ENCODE measurements at places on chromosomes 7 and 10.

DNA sequence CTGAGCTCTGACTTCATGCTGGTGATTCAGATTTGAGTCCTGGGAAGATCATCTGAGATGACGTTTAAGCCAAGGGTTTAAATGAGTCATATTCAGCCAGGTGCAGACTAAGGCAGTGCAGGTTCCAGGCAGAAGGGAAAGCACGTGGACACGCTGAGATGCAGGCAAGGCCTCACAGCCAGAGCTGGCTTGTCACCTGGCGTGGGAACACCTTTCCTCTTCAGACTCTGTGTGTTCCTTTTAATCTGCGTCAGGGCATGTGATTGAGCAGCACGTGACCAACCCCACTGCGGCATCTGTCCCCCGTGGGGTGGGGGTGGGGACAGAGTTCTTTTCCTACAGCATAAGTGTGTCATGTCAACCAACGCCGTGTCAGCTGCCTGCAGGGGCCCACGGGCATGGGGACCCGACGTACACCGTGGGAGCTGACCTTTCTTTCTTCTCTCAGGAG is 10.7 kb upstream of the IDI2 start:
- no peak for DNase-seq

DNA sequence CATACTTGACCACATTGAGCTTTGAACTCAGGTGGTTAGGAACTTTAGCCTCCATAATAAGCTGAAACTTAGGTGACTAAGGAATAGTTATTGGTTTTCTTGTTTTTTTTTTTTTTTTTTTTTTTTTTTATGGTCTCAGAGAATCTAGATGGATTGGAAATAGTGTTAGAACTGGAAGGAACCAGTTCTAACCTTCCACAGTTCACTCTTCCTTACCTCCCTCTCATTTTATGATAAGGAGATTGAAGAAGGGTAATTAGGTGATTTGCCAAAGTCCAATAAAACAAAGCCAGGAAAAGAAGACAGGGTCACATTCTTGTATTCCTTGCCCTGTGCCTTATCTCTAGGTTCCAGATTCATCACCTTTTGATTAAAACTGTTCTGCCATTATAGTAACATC is 71.7 kb upstream of the STRIP2 start:
- DNase-seq, result no peak

GRCh38 chr10:29748109-29748650 is 113.4 kb upstream of the SVIL start:
- no peak for DNase-seq

- DNase-seq, result no peak
Observed at GRCh38 chr7:33395340-33395739, 266.0 kb downstream of the BBS9 start.

- no peak for DNase-seq
Observed at GRCh38 chr10:50422259-50422658, 170.9 kb upstream of the ASAH2 start.

DNA sequence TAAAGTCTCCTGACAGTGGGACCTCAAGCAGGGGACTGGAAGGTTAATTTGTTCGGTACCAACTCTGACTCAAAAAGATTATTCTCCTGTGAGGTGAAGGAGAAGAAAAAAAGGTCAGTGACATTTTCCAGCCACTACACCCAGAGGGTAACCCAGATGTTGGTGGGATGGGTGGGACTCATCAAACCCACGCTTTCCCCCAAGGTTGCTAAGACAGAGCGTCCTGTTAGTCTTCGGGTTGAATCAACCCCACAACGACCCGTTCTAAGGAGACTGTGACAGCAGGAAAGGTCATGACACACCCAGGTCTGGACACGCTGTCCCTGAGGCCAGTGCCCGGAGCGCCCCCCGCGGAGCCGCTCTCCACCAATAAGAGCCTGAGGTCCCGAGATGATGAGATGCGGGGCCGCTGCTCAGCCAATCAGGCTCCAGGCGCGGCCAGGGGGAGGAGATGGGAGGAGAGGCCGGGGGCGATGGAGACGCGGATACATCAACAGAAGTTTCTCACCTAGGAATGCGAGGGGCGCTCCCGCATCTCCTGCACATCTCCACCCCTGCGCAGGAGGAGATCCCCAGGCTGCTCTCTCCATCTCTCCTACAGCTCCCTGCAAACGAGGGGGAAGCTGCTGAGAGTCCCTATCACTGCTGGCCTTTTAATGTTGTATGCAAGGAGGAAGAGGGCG is at the start of gene WNT16:
Gene WNT16, plus strand, starts transcription at position 493 of the 683 bp plus-strand sequence. CDS start 293 bp downstream, outside the sequence.
- DNase-seq, result no peak

DNA sequence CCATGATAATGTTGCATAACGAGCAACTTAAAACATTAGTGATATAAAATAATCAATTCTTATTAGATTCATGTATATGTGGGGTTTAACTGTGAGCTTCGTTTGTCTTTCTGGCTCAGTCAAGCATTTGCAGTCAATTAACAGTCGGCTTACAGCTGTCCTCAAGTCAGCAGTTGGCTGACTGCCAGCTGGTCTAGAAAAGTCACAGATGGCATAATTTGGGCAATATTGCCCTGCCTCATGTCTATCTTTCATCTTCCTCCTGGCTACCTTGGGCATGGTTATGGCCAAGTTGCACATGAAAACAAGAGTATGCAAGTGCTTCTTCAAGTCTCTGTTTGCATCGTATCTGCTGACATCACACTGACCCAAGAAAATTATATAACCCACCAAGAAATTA is 186.1 kb upstream of the ZWINT start:
- no peak for DNase-seq

GRCh38 chr7:6210621-6211372 is 61.6 kb downstream of the CYTH3 start:
- DNase-seq, result no peak

GRCh38 chr10:116553378-116553980 is 7.7 kb downstream of the PNLIP start:
- DNase-seq, result no peak

DNA sequence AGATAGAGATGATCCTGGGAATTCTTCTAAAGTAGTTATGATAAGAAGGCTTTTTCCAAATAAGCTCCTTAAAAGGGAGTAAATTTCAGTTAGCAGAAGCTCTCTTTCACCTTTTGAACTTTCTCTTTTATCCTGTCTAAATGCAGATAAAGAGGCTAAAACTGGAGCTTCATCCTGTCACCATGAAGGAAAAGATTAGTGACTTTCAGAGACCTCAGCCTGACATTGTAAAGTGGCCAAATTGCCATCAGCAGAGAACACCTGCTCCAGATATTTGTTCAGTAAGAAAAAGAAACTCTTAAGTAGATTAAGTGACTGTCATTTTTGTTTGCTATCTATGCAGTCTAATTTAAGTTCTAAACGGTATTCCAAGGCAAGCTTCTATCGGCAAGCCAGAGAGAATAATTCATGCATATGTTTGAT is 18.3 kb downstream of the VWDE start:
- DNase-seq, result no peak

DNA sequence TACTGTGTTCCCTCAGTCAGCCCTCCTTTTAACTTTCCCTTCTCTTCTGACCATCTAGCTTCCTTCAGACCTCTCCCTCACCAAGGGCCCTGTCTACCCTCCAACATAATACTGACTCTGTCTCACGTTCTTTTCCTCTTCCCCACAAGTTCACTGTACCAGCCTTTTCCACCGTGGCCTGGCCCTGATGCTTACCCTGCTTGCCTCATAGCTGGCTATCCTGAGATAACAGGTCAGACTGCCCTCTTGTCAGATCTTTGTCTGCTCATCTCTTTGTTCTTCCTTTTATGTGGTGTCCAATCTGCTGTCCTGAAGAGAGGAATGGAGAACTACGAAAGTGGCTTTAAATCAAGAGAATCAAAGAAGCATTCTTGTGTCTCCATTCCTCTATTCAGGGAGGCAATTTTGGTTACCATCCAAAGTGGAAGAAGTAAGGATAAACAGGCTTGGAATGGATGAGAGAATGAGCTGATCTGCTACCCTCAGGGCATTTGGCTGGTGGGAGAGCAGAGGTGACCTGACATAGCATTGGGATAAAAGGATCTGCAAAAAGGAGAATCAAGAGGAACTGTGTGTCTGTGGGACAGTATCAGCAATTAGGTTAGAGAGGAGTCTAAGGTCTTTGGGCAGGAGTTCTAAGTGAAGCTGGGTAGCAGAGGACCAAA is 8.1 kb downstream of the BTAF1 start:
- DNase-seq, result no peak

GRCh38 chr7:2792235-2792634 is 51.9 kb downstream of the GNA12 start:
- DNase-seq, result no peak

DNA sequence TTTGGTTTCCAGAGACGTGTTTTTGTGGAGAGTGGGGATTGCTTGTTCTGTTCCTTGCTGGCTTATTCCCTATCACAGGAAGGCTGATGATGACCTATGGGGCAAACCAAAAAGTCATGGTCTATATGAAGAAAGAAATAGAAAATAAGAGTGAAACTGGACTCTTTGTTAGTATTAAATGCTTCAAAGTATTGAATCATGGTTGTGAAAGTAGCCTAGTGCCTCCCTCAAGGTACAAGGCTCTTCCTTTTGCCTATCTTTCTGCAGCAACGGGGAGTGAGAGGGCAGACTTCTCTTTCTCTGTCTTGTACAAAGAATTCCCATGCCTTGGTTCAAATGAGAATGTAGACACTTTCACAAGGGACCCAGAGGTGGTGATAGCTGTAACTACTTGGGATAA is 9.0 kb downstream of the MEST start:
- DNase-seq, result no peak

GRCh38 chr10:72006026-72006425 is 41.8 kb downstream of the CHST3 start:
- no peak for DNase-seq

- no peak for DNase-seq
Observed at GRCh38 chr7:142646386-142647140, 102.7 kb upstream of the PRSS1 start.

DNA sequence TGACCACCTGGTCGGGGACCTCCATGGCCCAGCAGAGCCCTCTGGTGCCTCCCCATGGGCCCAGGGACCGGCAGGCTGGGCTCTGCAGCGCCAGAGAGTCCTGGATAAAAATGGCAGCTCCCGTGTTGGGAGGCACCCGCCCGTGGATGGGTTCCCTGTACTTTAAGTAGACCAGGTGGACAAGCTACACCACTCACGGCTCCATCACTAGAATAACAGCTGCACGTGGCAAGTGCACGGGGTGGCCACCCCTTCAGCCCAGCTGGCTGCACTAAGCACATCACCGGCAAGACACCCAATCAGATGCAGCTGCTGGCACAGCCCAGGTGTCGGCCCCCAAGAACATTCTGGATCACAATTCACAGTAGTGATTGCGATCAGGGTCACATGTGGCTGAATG is 69.8 kb downstream of the DIP2C start:
- DNase-seq, result no peak

DNA sequence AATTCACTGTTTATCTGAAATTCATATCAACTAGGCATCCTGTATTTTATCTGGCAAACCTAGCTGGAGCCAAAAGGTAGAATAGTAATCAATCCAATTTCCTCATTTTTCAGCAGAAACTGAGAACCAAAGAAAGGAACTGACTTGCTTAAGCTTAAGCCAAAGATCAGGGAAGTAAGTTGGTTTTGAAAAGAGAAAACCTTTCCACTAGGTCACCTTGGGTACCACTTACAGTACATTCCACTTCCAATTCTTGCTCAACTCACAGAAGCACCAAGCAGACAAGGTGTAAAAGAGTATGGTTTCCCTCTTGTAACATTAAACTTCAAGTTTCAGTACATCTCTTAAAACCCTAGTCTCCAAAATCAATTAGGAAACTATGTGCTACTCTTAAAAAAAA is 79.6 kb downstream of the ZFAND4 start:
- DNase-seq, result no peak

- no peak for DNase-seq
Observed at GRCh38 chr10:124075231-124075955, 18.0 kb downstream of the CHST15 start.

- DNase-seq, result no peak
Observed at GRCh38 chr7:124257638-124258308, 224.9 kb upstream of the TMEM229A start.

- DNase-seq, result no peak
Observed at GRCh38 chr7:113784316-113784715, 134.5 kb downstream of the PPP1R3A start.

All from right forelimb (tissue), 1 donor.